Activated CD4-positive, CD25-positive, alpha-beta regulatory T cell (primary cell): ENCODE measurements at places on chromosomes 3 and 15.
A peak's percentile ranks its signal among the peaks of the same experiment; 100 is the strongest.

DNA sequence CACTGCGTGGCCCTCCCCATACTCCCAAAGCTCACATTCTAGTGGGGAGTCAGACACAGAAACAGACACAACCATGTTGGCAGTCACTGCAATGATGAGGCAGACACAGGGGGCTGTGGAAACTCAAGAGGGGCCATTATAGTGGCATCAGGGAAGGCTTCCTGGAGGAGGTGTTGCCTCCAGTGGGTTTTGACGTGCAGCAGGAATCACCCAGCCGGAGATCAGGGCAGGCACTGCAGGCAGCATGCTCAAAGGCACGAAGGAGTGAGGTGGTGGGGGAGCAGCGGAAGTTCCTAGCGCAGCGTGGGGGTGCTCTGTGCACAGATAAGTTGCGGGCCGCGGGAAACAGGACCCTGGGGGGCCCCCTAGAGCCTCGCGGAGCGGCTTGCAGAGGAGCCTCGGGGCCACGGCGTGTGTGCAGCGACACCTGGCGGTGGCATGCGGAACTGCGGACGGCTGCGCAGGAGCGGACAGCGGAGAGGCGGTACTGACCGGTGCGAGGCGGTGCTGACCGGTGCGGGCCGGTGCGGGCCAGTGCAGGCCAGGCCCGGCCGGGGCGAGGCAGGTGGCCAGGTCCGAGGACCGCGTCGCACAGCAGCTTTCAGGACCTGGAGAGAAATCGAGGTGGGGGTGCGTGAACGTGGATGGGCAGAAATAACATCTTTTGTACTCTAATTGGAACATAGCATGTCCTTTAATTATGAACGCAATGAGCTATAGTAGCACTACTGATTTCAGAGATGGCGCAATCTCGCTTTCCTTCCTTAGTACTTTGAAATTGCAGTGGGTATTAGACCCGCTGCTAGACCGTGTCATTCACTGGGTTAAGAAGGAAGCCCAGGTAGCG is 101.5 kb downstream of the FBLN2 start:
- peak; percentile 55 for DNase-seq

DNA sequence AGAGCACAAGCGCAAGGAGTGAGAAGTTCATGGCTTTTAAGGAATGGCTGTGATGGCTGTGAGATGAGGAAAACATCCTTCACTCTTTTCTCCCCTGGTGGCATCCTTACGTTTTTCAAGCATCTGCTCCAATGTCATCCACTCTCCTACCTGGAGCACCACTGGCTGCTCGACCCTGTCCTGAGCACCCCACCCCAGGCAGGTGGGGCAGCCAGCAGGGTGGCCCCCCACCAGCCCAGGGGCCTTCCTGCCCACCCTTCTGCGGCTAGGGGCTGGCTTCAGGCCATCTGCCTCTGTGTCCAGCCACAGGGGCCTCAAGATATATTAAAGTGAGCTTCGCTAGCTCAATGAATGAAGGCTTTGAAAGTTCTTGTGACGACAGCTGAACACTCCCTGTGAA is 56.1 kb downstream of the ATP10A start:
- DNase-seq = no peak

DNA sequence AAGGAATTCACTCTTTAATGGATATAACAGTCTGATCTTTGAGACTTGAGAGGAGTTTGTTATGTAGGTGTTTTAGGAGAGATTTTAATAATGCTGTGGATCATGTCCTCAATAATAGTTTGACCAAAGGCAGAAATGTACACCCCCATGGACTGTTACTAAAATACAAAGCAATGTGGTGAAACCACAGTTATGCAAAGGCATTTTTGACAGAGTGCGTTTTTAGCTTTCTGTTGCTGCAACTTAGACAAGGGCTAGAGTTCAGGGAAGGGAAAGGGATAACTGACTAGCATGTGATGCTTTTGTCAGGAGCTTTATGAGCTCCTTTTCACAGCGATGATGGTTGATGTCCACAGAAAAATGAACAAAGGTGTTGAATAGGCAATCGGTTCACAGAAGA is 3.6 kb upstream of the STARD5 start:
- DNase-seq = no peak

DNA sequence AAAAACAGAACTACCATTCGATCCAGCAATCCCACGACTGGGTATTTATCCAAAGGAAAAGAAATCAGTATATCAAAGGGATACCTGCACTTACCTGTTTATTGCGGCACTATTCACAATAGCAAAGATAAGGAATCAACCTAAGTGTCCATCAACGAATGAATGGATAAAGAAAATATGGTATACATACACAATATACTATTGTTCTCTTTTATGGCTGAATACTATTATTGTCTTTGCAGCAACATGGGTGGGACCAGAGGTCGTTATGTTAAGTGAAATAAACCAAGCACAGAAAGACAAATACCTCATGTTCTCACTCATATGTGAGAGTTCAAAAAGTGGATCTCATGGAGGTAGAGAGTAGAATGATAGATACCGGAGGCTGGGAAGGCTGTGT is 118.3 kb upstream of the FAM3D start:
- DNase-seq = no peak

DNA sequence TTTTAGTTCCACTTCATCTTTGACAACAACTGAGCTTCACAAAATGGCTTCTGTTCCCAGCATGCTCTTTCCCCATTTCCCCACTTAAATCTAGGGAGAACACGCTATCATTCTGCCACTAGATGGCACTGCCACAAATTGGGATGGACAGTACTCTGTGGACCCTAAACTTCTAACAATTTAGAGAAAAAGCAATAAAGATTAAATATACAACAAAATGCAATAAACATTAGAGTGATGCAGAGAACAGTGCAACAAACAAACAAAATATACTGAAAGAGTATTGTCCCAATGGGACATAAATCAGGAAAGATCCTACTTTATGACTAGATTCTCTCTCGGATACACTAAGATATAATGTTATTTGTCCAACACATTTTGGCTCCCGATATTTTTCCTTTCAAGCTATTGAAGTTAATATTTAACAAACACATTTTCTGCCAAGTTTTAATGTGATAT is 169.7 kb upstream of the TMCO5A start:
- DNase-seq = no peak

DNA sequence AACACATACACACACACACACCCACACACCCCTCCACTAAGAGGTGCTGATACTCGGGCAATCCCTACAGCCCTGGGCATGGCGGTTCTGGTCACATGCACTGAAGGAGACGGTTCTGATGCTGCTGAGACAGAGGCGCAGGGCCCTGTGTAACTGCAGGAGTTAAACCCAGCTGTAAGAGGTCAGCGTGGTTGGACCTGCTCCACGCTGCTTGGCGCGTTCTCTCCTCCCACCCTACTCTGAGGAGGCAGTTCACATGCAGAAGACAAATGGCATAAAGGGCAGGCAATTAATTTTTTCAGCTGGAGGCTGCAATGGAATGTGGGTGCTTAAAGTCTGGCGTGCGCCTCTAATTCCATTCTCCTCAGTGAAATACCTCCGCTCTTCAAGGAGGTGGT is 35.2 kb downstream of the GRK7 start:
- DNase-seq = no peak

- no peak for DNase-seq
These were observed 6.1 kb downstream of the TBC1D2B start for GRCh38 chr15:78071383-78071782.

- DNase-seq = no peak
These were observed 519.2 kb downstream of the NAALADL2 start for GRCh38 chr3:175378348-175378747.

DNA sequence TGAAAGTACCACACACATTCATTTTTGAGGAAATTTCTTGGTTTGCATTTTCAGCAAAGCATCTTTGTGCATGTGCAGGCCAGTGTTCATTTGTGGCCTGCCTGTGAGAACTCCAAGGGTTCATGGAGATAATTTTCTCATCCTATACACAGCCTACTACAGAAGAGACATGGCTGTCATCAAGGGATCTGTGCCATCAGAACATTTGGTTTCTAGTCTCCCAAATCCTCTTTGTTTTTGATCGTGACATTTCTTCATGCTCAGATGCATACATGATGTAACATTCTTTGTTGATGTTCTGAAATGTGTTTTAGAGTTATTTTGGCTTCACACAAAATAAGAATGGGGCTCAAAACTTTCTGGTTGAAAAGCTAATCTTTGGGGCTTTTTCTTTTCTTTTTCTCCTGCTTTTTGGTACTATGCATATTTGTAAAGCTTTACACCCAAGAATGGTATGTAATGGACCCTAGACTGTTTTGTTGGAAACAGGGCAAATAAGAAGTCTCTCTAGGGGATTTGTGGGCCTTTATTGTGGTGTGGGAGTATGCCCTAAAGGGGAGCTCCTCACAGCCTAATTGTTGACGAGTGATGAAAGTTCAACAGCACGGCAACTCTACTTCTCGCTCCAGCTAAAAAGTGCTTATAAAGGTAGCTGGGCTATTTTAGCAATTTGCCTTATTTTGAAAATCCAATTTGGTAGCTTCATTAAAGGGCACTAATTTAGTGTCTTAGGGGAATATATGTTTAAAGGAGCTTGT is 3.2 kb upstream of the ARPP21 start:
- DNase-seq = no peak

DNA sequence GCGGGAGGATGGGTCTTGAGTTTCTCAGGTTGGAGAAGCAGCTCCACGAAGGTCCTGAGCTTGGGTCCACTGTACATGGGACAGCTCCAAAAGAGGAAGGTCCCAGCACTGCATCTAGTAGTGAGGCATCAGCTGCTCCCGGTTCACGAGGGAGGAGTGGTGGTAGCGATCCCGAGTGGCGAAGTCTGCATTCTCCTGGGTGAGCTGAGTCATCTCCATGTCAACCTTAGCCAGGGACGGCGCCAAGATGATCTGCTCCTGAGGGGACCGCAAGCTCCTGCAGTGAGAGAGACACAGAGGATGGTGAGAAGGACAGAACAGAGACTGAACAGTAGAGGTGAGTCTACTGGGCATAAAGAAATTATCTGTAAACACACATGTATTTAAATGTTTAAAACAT is 28.0 kb upstream of the HEG1 start:
- no peak for DNase-seq

GRCh38 chr3:188488801-188489200 is 334.8 kb downstream of the LPP start:
- DNase-seq = no peak

- no peak for DNase-seq
These were observed 90.6 kb downstream of the ABI3BP start for GRCh38 chr3:100902572-100902971.

- DNase-seq = no peak
These were observed 440.9 kb downstream of the PDCD6IP start for GRCh38 chr3:34239287-34239686.

DNA sequence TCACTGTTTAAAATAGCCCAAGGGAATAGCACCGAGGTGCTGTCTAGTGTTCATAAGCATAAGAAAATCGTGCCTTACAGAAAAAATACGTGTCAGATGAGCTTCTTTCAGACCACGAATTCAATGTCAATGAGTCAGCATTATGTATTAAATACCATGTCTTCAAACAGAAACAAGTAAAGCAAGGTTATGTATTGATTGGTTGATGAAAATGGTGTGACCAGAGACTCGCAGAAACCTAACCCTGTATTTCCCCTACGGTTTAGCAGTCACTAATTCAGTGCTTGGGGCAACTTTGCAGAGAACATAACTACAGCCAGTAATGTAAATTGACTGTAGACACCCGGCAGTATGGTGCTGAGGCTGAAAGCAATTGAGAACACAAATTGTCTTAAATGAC is 307.7 kb downstream of the IL5RA start:
- no peak for DNase-seq
